ENCODE measurements at places on chromosomes 11 and 22. TPM values are rescaled to one million over a fixed set of nuclear protein-coding genes. Genes with fewer than 3 reads are reported as not detected.

DNA sequence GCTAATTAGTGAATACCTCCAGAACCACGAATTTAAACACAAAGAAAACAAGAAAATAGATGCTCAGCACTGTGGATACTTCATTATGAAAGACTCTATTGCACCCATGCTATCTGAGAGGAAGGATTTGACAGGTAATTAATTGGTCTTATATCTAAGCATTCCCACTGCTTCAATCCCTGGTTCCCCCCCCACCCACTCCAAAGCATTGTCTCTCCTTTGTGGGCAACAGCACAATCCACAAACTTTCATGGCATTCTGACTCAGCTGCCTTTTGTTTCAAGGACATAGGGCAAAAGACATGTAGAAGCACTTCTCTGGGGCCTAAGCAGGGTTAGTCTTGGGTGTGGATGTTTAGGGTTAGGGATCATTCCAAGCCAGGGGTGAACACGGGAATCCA, 551.4 kb downstream of the BUD13 start:
- DNase-seq: no peak

GRCh38 chr11:115605871-115606497, 101.8 kb upstream of the CADM1 start:
- DNase-seq: no peak

GRCh38 chr22:41966225-41966606, 3.0 kb upstream of the SEPTIN3 start:
- DNase-seq: no peak

- no peak for DNase-seq
Observed at GRCh38 chr11:103910721-103911120, 125.7 kb upstream of the DDI1 start.

DNA sequence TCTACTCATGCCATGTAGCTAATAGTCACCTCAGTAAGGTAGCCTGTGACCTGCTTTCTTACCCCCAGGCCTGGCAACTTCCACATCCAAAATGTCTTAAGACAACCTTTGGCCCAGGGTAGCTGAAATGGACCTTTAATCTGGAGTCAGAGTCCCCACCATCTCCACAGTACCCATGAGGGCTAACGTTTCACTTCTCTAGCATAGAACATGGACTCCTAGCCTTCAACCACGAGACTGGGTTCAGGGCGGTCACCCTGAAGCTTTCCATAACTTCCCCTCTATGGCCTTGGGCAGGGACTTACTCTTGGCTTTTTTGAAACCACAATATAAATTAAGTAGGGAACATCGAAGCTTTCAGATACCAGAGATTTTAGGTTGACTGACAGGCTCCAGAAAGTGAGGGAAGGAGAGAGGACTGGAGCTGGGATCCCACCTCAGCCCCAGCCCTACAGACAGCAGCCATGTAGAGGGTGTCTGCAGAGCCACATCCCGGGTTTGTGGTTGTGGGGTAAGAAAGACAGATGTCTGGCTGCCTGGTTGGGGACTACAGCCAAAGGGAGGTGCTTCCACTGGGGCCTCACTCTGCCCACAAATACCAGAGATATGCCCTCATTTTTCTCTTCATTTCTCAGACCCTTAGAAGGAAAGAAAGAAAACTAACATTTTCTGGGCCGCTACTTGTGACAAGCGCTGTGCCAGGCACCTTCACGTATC, 2.6 kb downstream of the TBC1D10A start:
- DNase-seq: peak; percentile 67

GRCh38 chr22:24807284-24807950, 1.4 kb downstream of the SGSM1 start:
- DNase-seq: no peak

GRCh38 chr11:34602245-34602644, 18.6 kb upstream of the EHF start:
- no peak for DNase-seq

DNA sequence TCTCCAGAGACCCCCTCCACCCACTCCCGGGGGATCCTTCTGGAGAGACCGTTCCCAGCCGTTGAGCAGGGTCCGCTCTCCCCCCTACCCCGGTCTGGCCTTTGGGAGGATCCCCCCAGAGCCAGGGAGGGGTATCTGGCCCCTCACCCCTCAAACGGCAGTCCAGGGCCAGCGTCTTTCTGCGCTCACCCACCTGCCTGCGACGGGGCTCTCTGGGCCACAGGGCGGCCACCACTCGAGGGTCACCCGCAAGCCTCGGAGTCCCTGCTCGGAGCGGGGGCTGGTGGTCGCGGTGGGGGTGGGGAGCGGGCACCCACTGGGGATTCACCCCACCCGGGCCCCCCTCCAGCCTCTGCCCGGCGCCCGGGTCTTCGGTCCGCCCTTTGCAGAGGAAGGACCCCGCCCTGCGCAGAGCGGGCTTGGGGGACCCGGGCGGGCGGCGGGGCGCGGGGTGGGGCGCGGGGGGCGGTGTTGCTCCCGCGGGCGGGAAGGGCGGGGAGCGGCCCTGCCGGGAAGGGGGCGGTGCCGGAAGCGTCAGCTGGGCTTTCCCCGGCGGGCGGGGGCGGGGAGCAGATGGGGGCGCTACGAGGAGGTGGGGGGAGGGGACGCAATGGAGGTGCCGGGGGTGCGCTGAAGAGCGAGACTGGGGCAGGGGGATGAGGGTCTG, 16.6 kb downstream of the CRELD2 start:
- DNase-seq: peak; percentile 72

- no peak for DNase-seq
Observed at GRCh38 chr11:34493468-34493867, 20.1 kb downstream of the ELF5 start.

DNA sequence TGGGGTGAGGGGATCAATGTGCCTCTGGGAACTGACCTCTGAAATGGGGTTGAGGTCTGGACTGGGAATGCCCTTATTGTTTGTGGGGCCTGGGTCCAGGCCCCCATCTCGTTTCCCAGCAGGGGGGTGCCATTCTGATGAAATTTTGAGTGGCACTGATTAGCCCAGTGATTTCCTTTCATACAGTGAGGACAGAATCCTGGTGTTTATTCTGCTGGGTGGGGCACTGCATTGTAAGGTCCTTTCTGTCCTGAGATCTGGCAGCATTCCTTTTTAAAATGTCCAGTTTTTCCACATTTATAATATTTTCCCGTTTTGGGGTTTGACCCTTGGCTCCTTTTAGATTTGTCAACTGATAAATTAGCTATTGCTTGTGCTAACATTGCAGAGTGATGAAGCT, 27.1 kb downstream of the OR10A6 start:
- no peak for DNase-seq

GRCh38 chr22:24843048-24843447, 37.0 kb downstream of the SGSM1 start:
- no peak for DNase-seq

DNA sequence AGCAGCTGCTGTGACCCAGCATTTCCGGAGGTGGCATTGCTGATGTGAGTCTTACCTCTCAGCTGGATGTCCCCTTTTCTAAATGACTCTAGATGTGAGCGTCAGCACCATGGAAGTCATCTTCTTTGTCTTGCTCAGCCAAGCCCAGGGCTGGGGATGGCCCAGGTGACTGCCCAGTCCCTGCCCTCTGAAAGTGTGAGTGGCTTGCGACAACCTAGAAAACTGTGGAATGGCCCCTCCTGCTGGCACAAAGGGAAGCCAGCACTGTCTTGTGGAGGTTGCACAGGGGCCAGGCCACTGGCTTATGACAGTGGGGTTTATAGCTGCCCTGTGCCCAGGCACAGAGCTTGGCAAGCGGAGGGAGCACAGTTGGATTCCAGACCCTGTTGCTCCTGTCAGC, 6.2 kb downstream of the TUB start:
- DNase-seq: no peak

DNA sequence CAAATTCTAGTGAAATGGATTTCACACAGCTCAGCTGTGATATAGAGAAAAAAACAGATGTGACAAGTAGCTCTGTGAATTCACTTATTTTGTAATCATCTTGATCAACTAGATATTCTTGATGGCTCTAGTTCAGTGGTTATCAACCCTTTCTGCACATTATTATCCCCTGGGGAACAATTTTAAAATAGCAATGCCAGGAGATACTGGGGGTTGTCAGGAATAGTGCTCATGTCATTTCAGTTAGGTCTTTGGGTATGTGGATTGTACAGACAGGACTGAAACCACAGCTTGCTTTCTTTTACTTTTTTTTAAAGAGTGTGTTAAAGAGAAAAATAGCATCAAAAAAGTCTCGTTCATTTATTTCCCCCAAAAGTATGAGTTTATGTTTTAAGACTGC, 269.0 kb upstream of the PDGFD start:
- no peak for DNase-seq

GRCh38 chr11:35785287-35786167, 123.0 kb downstream of the TRIM44 start:
- no peak for DNase-seq

- no peak for DNase-seq
Observed at GRCh38 chr11:113296447-113297205, 17.8 kb upstream of the TTC12 start.

DNA sequence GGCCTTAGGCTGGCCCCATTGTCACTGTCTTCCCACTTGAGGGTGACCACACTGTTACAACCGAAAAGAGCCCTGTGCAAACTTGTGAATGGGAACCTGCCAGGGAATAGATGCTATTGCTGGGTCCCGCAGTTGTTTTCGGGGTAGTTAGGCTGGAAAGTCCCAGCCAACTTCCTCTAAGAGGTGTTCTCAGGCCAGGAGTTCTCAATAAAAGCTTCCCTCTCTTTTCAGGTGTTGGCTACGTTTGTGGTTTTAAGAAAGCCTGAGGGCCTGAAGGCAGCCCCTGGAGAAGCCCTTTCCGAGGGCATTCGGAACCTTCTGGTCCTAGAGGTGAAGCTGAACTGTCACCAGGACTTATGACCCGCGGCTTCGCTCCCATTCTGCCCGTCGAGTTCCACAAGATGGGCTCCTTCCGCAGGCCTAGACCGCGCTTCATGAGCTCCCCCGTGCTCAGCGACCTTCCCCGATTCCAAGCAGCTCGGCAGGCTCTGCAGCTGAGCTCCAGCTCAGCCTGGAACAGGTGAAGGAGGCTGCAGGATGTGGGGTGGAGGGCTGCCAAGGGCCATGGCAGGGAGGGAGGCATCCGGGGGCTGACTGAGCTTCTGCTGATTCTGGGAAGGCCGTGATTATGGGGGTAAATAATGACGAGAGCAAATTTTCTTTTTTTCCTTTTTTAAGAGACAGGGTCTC, 104.8 kb downstream of the PRR5L start:
- DNase-seq: no peak

DNA sequence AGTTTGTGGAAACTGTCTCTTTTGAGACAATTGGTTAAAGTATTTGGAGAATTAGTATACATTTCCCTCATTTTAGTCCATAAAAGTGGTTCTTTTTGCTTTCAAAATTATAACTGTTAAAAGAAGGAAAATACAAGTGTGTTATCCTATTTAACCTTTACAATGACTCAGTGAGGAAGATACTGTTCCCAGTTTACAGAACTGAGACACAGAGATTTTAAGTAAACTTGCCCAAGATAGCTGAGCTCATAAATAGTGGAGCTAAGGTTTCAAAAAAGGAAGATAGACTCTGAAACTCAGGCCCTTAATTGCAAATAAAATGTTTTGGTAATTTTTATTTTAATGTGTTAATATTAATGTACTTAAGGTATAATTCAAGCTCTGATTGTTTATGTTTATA, 58.9 kb downstream of the DKK3 start:
- DNase-seq: no peak

- DNase-seq: peak; percentile 65
Observed at GRCh38 chr11:34358728-34359547, 1.1 kb upstream of the ABTB2 start.

DNA sequence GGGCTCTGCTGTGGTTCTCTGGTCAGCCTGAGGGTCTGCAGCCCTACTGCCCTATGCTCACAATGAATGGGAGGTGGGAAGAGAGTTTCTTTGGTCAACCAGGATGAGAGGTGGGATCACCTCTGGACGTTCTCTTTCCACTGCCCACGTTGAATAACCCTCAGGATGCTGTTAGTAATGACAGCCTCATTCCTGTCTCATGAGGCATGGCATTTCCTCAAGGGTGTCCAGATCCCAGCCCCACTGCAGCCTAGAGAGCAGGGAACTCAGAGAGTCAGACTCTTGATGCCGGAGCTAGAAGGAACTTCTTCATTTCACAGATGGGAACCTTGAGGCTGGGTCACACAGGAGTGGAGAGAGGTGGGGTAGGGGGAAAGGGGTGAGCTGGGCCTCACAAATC, 196.0 kb downstream of the CEP164 start:
- no peak for DNase-seq

DNA sequence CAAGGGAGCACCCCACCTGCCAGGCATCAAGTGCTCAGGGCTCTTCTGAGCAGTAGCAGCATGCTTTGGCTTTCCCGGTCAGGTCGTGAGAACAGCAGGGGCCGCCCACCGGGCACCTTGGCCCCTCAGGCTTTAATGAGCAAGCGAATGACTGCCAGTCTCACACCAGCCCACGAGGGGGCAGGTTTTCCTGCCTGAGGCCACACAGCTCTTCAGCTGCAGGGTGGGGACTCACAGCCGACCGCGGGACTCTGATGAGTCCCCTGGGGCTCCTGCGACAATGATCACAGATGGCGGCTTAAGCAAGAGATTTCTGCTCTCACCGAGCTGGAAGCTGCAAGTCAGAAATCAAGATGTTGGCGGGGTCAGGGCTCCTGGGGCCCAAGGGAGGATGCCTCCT, 14.3 kb upstream of the FGF19 start:
- no peak for DNase-seq

DNA sequence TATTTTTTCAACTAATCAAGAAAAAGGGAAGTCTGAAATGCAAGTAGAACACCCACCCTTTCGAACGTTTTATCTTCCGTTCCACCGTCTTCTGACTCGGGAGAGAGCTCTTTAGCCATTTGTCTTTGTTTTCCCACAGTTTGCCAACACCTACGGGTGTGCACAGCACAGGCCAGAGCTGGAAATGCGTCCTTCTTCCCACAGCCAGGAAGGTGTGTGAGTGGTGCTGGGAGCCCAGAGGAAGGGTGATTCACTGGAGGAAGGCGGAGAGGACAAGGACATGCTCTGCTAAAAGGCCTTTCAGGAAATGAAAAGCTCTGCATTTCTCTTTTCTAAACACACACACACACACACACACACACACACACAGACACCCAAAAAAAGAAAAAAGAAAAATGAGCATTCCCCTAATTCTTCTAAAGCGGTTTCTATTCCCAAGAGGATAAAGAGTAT, 18.5 kb downstream of the ENDOD1 start:
- DNase-seq: no peak

- no peak for DNase-seq
Observed at GRCh38 chr22:42644422-42645340, 4.3 kb upstream of the ATP5MGL start.

DNA sequence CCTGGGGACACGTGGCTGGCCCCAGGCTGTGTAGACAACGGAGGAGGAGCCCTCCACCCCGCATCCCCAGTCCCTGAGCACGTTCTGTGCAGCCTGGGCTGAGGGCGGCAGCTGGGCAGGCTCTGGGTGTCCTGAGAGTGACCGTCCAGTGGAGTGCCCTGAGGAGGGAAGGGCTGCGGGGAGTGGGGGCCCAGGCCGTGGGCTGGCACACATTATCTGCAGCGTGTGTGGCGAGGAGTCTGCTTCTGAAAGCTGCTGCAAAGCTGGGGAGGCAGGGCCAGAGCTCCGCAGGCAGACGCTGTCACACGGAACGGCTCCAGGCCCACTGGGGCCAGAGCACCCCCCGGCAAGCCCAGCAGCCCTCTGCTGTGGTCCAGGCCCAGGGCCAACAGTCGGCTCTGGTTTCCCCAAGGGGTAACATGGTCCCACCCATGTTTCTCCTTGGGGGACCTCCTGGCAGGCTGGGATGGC, 835 bp upstream of the ANO9 start:
- no peak for DNase-seq

The TMPRSS13 gene
- 1.6 TPM for total RNA-seq

The KRTAP5-7 gene
- total RNA-seq: 0.25 TPM

The CDKN1C gene
- 6.3 TPM for total RNA-seq

The LRRC55 gene
- total RNA-seq: not detected

The CBLIF gene
- total RNA-seq: not detected

The POLR2L gene
- total RNA-seq: 63.8 TPM

The SPATA19 gene
- total RNA-seq: not detected

The OR8B3 gene
- total RNA-seq: not detected

Data from natural killer cell (primary cell).